H7 (cell line): ENCODE measurements at places on chromosomes 5 and 9. TPM values are rescaled to one million over a fixed set of nuclear protein-coding genes. Genes with fewer than 3 reads are reported as not detected.

- DNase-seq = no peak
These were observed 14.2 kb upstream of the SERINC5 start for GRCh38 chr5:80269991-80270438.

- DNase-seq = peak; percentile 87
These were observed at the start of gene ANKRD34B for GRCh38 chr5:80569961-80570786. Gene ANKRD34B (minus strand): TSS chr5:80570280. CDS start chr5:80560019, 10,261 bp downstream.

VLDLR gene
- 13.5 and 21.7 TPM in 2 replicates for total RNA-seq

DNA sequence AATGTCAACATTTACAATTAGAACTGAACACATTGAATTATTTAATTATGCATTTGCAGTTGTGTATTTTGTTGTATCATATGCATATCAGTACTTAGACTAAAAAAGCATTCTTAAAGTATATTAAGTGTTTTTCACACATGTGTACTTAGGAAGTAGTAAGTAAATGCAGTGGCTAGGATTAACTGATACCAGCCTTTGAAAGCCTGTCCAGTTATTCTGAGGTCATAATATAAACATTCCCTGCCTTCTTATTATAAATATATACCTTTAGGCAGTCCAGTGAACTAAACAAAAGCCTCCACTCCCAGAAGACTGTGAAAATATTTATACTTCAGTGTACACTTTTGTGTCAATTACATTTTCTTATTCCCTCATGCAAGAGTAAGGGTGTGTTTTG is 83.8 kb downstream of the TLE4 start:
- no peak for DNase-seq

- DNase-seq = no peak
These were observed 132.3 kb upstream of the ZNF608 start for GRCh38 chr5:124878583-124879342.

DNA sequence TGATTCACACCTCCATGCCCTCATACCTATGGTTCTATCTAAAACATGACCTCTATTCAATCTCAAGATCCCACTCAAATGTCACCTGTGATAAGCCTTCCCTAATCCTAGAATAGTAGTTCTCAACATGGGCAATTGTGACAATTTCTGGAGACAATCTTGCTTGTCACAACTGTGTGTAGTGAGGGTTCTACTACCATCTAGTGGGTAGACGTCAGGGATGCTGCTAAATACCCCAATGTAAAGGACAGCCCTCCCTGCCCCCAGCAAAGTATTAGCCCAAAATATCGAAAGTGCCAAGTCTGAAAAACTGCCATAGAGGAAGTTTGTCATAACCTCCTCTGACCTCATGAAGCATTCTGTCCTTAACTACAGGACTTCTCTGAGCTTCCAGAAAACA is 32.0 kb downstream of the TBCA start:
- no peak for DNase-seq

- no peak for DNase-seq
These were observed 5.1 kb downstream of the TLN1 start for GRCh38 chr9:35726931-35727330.

DNA sequence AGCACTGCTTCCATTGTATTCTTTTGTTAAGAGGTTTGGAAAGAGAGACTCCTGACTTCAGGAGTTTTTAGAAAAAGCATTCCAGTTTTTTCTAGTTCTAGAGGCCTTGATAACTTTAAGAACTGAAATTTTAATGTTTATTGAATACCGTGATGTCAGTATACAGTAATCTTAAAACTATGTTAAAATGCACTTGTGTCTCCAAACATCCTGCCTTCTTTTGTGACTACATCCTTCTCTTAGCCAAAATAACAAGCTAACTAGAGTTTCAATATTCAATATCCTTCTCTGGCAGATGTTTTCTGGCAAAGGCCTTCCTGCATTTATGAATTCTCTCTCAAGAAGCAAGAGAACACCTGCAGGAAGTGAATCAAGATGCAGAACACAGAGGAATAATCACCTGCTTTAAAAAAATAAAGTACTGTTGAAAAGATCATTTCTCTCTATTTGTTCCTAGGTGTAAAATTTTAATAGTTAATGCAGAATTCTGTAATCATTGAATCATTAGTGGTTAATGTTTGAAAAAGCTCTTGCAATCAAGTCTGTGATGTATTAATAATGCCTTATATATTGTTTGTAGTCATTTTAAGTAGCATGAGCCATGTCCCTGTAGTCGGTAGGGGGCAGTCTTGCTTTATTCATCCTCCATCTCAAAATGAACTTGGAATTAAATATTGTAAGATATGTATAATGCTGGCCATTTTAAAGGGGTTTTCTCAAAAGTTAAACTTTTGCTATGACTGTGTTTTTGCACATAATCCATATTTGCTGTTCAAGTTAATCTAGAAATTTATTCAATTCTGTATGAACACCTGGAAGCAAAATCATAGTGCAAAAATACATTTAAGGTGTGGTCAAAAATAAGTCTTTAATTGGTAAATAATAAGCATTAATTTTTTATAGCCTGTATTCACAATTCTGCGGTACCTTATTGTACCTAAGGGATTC is 43.1 kb downstream of the NDFIP1 start:
- peak; percentile 51 for DNase-seq

GRCh38 chr9:35619800-35620158 is 1.6 kb upstream of the CD72 start:
- no peak for DNase-seq

PCDHA2 gene
- not detected in 2 replicates for total RNA-seq

- peak; percentile 5 for DNase-seq
These were observed 185.6 kb upstream of the POU5F2 start for GRCh38 chr5:93926831-93927620.

DNA sequence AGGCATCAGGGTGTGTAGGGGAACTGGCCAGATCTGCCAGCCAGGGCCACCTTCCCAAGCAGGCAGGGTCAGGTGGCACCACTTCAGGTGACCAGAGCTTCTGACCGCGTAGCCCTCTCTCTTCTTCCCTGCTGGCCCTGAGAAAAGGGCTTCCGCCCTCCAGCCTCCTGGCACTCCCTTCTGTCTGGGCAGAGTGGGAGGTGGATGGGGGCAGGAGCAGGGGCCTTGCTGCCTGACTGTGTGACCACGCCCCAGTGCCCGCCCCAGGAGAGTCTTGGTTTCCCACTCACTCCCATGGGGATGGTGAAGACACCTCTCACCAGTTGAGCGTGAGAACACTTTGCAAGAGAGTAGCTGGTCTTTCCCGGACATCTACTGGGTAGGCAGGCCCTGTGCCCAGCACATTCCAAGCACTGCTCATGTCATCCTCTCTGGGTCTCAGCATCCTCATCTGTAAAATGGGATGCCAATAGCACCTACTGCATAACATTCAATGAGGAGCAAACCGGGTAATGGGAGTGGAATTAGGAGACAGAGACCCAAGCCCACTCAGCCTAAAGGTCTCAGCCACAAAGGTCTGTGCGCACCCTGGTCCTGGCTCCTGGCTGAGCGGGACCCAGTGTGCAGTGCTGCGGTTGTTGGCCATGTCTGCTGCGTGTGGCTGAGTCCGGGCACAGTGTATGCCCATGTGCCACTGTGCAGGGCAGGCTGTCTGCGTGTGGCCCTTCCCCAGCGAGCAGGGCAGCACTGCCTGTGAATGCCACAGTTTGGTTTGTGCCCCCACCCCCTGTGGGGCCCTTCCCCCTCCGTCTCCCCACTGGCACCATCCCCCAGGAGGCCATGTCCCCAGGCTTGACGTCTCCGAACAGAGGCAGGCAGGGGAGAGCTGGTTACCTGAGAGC is 179.1 kb upstream of the IER5L start:
- no peak for DNase-seq

PKD2L2 gene
- not detected in 2 replicates for total RNA-seq

EPB41L4B gene
- 9.1 and 11.8 TPM in 2 replicates for total RNA-seq

DNA sequence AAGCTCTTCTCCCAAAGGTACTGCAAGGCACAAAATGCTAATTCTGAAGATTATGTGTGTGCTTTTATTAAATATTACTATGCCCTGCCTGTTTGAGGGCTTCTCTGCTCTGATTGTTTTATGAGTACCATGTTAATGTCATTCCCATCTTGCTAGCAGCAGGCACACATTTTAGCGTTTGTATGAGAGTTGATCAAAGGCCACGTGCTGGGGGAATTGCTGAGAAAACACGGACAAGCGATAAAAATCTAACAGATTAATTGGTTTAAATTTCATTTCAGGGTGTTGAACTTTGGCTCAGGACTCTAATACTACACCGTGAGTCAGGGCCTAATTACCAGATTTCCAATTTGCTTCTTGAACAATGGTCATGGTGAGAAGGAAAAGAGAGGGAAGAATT is 298.4 kb downstream of the EBF1 start:
- DNase-seq = no peak

CCDC183 gene
- total RNA-seq = 0.66 and 0.85 TPM in 2 replicates

DNA sequence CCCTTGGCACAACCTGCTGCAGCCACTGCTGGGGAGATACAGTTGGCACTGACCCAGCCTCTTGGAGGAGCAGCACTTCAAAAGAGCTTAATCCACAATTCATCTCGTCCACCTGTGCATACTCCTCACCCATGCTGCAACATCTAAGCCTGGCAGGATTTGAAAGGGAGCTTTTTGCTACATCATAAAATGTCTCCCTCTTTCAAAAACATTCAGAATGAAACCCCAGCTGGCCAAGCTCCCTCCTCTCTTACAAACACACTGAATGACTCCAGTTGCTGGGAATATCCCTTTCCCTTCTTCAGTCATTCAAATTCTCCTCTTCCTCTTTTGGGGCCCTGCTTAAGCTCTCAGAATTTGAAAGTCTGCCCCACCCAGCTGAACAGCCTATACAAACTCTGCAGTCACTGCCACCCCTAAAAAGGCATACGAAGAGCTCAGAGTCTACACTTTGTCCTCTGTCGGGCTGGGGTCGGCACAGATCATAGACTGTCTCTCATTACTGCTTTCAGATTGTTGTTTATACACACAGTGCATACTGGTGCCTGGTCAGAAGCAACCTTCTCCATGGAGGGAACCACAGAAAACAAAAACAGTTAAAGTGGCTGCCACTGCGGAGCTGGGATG is 8.8 kb upstream of the C5orf15 start:
- no peak for DNase-seq

GCNT4 gene
- 2.4 and 4.1 TPM in 2 replicates for total RNA-seq
